ENCODE measurements at places on chromosomes 16 and 17.

DNA sequence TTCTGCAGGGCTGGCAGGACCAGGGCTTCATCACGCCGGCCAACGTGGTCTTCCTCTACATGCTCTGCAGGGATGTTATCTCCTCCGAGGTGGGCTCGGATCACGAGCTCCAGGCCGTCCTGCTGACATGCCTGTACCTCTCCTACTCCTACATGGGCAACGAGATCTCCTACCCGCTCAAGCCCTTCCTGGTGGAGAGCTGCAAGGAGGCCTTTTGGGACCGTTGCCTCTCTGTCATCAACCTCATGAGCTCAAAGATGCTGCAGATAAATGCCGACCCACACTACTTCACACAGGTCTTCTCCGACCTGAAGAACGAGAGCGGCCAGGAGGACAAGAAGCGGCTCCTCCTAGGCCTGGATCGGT is 1.4 kb downstream of the CDK5R1 start:
- no peak for DNase-seq

- DNase-seq, result no peak
Measured at GRCh38 chr16:79715061-79715460, 114.5 kb upstream of the MAF start.

DNA sequence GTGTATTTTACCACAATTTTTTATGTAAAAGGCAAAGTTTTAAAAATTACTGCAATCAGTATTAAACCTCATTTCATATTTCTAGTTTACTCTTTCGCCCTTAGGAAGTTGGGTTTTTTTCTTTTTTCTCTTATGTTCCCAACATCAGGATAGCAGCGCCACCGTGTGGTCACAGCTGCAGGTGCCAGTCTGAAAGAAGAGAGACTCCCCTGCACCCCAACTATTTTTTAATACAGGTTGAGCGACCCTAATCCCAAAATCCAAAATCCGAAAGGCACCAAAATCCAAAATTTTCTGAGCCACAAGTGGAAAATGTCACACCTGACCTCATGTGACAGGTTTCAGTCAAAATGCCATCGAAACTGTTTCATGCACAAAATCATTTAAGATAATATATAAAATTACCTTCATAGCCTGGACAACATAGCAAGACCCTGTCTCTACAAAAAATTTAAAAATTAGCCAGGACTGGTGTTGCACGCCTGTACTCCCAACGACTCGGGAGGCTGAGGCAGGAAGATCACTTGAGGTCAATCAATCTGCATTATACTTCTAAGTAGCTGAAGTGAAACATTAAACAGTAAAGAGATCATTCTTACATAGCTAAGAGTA is 21.8 kb upstream of the ASGR2 start:
- peak; percentile 12 for DNase-seq

GRCh38 chr17:35973333-35974260 is 7.7 kb downstream of the CCL16 start:
- DNase-seq, result no peak

DNA sequence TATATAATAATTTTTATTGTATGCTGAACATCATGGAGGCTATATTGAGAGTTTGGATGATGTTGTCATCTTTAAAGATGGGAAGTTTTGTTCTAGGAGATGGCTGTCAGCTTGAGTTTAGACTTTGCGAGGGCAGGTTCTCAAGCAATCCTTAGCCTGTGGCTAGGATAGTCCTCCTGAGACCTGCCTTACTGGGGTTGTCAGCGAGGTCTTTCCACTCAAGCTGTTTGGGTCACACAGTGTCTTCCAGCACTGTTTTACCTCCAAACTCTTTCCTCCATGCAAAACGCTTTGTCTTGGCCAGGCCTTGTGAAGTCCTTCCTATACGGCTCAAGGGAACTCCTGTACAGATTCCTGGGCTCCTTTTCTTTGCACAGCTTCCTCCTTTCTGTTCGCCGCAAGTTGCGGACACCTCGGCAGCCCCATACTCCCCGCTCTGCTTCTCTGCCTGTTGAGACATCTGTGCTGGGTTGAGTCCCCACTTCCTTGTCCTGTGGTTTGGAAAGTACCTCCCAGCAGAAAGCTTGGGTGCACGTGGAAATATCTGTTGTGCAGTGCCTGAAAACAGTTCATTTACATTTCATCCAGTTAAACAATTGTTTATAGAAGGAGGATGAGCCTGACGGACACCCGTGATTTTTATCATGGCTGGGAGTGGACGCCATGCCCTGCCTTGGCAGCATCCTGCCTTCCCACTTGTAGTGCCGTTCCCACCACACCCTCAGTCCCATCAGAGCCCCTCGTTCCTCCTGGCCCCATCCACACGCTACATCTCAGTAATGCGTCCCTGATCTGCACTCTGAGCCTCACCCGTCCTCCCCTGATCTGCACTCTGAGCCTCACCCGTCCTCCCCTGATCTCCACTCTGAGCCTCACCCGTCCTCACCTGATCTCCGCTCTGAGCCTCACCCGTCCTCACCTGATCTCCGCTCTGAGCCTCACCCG is 55.0 kb upstream of the CBFA2T3 start:
- DNase-seq, result no peak

DNA sequence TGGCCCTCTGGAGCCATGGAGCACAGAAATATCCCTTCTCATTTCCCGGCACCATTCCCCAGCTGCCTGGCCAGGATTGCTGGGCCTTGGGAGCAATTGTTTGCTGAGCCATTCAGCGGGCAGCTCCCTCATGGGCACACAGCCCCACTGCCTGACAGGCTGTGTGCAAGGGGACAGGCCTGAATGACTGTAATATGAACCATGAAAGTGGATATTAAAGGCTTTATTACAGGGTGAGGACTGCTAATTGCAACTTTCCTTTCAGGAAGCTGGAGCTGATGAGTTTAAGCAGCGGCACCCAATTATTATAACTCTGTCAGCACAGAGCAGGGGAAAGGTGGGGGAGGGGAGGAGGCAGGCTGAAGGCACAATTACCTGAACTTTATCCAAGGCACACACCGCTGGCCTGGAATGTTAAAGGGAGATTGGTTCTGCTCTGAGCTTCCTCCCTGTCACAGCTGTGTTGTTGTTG is 159.8 kb upstream of the SDK2 start:
- no peak for DNase-seq

GRCh38 chr17:40112718-40113109 is 9.1 kb upstream of the MSL1 start:
- no peak for DNase-seq

- no peak for DNase-seq
Measured at GRCh38 chr16:1614456-1615102, 2.4 kb downstream of the CRAMP1 start.

DNA sequence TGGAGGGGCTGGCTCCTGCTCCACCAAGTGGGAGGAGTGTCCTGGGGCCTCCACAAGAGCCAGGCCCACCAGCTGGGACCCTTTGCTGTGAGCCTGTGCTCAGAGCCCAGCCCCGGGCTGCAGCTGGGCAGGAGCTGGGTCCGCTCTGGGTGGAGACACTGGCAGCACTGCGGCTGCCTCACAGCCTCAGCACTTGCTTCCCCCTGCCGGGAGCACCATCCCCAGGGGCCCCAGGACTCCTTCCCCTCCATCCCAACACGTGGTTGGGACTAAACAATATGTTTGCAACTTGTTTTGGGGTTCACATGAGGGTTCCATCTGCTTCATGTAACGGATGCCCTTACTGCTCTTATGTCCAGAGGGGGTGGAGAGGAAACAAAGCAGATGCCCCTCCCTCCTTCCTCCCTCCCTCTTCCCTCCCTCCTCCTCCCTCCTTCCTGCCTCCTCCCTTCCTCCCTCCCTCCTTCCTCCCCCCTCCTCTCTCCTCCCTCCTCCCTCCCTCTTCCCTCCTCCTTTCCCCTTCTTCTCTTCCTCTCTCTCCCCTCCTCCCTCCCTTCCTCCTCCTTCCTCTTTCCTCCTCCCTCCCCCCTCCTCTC is 16.3 kb upstream of the CBFA2T3 start:
- no peak for DNase-seq

GRCh38 chr17:77089124-77089490 is 51.7 kb upstream of the SEC14L1 start:
- no peak for DNase-seq

DNA sequence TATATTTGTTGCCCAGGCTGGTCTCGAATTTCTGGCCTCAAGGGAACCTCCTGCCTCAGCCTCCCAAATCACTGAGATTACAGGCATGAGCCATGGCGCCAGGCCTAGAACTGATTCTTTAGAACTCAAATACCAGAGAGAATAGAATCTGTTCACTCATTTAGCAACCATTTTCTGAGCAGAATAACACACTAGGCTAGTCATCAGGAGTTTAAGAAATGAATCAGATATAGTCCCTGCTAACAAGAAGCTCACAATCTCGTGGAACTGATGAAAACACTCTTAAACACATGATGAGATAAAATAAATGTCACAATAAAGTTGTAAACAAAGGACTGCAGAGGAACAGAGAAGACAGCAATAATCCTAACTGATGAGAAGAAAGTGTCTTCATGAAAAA is 55.8 kb upstream of the ADCY9 start:
- DNase-seq, result no peak

DNA sequence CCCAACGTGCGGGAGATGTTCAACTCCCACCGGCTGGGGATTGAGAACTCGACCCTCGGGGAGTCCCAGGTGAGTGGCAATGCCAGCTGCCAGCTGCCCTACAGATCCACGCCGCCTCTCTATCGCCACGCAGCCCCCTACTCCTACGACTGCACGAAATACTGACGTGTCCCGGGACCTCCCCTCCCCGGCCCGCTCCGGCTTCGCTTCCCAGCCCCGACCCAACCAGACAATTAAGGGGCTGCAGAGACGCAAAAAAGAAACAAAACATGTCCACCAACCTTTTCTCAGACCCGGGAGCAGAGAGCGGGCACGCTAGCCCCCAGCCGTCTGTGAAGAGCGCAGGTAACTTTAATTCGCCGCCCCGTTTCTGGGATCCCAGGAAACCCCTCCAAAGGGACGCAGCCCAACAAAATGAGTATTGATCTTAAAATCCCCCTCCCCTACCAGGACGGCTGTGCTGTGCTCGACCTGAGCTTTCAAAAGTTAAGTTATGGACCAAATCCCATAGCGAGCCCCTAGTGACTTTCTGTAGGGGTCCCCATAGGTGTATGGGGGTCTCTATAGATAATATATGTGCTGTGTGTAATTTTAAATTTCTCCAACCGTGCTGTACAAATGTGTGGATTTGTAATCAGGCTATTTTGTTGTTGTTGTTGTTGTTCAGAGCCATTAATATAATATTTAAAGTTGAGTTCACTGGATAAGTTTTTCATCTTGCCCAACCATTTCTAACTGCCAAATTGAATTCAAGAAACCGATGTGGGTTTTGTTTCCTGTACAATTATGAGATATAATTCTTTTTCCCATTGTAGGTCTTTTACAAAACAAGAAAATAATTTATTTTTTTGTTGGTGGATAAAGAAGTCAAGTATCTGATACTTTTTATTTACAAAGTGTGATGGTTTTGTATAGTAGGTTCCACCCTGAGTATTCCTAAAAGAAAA is 2.3 kb downstream of the FOXC2 start:
- no peak for DNase-seq

GRCh38 chr16:85529489-85530369 is 83.4 kb upstream of the GSE1 start:
- no peak for DNase-seq

DNA sequence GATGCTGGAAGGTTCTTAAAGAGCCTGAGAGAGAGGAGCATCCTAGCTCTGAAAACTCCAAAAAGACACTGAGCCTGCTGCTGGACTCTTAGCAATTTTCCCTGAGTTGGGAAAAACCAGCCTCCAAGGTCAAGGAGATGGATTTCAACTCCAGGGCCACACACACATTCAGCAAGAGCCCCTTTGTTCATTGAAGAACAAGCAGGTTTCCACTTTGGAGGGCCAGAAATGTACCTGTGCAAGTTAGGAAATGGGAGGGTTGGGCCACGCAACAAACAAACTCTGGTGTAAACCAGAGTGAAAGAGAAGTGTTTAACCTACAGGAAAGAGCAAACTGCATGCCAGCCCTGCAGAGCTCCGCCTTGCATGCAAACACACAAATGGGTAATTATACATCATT is 264.8 kb upstream of the RPL38 start:
- no peak for DNase-seq

GRCh38 chr16:15811481-15812400 is 45.1 kb downstream of the MYH11 start:
- DNase-seq, result no peak

DNA sequence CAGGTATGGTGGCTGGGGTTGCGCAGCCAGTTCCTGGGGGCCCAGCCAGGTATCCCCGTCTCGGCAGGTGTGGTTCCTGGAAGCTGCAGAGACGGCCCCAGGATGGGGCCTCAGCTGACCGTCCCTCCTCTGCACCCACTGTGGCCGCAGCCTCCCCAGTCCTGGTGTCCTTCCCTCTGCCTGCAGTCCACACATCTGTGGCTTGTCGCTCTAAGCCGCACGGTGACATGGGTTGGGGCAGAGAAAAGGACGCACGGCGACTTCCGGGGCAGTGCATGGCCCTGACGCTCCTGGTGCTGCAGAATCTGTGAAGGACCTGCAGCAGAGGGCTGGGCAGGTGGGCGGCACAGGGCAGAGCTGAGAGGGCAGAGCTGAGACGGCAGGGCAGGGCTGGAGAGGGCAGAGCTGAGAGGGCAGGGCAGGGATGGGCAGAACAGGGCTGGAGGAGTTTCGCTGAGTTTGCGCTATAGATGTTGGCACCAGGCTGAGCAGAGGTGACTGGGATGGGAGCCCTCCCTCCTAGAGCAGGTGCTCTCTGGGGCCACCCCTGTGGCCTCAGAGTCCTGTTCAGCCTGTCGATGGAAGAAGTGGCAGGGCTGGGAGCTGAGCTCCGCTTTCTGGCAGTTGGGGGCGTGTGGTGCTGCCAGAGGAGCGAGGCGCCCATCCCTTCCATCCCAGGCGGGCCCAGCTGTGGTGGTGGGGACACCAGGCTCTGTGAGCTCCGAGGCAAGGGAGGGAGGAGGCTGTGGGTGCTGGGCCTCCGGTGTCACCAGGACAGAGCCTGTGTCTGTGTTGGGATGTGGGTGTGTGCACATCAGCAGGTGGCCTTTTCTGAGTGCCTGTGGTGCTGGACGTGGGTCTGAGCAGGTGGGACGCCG is 23.0 kb downstream of the TSC2 start:
- no peak for DNase-seq

DNA sequence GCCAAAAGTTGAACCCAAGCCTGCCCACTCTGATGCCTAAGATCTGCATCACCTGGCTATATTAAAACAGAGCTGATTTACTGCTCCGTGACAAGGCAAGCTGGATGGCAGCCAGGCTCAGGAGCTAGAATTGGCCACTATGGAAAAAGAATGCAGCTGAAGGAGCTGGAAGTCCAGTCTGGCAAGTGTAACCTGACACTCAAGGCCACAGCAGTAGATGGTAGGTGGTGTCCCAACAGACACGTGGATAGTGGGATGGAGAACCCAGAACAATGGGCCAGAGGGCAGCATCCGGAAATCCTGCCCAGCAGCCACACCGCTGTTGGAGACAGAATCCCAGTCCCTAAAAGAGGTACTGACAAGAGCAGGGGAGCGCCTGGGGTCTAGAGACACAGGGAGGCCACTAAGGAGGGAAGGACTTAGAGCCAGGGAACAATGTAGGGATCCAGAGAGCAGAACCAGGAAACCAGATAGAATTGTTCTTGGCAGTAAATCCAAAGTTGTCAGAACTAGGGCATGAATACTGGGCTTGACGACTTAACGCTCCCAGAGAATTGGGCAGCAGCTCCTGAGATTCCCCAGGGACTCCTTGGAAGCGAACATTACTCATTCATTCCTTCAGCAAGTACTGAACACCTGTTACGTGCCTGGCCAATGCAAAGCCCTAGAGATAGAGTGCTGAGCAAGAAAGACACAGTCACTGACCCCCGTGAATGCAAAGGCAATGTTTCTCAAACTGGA is 85.7 kb downstream of the CDYL2 start:
- DNase-seq, result no peak

All from SW 1271 (cell line).